ENCODE measurements at places on chromosomes 5 and 9.

GRCh38 chr5:78824831-78825281, 160.3 kb downstream of the ARSB start:
- DNase-seq: no peak

GRCh38 chr5:135578685-135579341, at the start of gene CXCL14:
CXCL14 (minus strand) TSS chr5:135578991; CDS start chr5:135578778, 213 bp downstream.
- DNase-seq: no peak

GRCh38 chr9:89531766-89532165, 33.9 kb upstream of the SEMA4D start:
- no peak for DNase-seq

GRCh38 chr9:134135343-134136117, at the start of gene WDR5:
WDR5 (plus strand) TSS chr9:134136082; CDS start chr9:134139878, 3,796 bp downstream.
- DNase-seq: peak; percentile 74

GRCh38 chr9:100640447-100641050, 62.7 kb downstream of the CAVIN4 start:
- DNase-seq: no peak

Measured in amniotic stem cell (primary cell).